WERI-Rb-1 (cell line): ENCODE measurements at places on chromosomes 3 and 15.

- no peak for DNase-seq
Observed at GRCh38 chr3:47130557-47130956, 33.4 kb downstream of the SETD2 start.

- DNase-seq: no peak
Observed at GRCh38 chr3:27509376-27509775, 25.2 kb upstream of the SLC4A7 start.

GRCh38 chr3:27244374-27244773 lies 124.8 kb downstream of the NEK10 start:
- DNase-seq: no peak

DNA sequence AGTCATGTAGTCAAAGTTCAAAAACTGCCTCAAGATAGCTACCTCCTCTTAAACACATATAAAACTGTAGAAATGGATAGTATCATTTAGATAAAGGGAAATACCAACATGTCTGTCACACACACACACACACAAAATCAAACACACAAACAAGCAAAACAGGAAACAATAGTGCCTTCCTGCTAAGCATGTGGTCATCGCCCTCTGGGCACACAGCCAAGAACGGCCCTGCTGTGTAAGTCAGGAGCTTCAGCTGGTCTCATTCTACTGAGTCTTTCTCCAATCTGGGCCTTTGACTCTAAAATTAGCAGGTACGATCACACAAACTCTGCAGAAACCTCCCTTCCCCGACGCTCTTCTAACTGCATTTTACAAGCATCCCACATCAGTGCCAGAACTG lies 272.2 kb upstream of the CHRNA7 start:
- DNase-seq: no peak

GRCh38 chr3:114011059-114011797 lies 45.1 kb downstream of the CCDC191 start:
- DNase-seq: no peak

- no peak for DNase-seq
Observed at GRCh38 chr3:43213631-43214030, 72.7 kb upstream of the SNRK start.

DNA sequence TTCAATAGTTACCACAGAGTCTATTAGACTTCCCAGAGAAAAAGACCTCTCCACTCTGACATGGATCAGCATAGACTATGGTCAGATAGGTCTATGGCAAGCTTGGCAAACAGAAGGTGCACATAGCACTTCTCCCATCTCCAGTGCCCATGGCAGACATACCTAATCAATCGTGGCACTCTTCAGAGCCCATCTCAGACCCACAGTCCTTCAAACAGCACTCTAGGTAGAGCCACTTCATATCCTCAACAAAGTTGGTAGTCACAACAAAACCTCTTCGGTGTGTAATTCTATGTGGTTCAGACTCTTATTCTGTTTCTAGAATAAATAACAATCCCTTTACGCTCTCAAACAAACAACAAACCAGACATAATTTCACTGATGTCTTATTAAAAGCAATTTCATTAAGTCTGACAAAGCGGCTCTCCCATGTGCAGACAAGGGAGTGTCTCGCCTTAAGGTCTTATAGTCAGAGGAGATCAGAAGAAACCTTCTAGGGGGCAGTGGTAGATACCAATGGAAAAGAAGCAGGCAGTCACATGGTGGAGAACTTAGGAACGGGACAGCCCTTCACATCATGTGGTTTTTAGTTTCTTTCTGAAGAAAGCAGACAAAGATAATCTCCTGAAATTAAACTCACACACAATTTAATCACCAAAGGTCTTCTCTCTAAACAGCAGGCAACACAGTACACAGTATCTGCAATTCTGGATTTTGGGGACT lies 483.4 kb downstream of the FOXP1 start:
- no peak for DNase-seq

DNA sequence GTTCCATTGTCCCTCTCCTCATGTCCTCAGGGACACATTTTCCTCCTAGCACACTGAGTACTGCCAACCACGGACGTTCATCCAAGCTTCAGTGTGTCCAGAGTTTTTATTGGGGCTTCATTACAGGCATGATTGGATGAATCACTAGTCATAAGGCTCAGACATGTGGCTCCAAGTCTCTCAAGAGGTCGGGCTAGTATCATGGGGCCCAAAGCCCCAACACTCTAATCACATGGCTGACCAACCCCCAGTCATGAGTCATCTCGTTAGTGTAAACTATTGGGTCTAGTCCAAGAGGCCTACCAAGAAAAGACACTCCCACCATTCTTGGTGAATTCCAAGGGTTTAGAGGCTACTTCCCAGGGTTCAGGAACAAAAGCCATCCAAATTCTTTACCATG lies 4.4 kb downstream of the TERC start:
- no peak for DNase-seq

- DNase-seq: no peak
Observed at GRCh38 chr3:139466360-139466759, 10.0 kb downstream of the RBP2 start.

- no peak for DNase-seq
Observed at GRCh38 chr3:130907966-130908365, 14.1 kb downstream of the ATP2C1 start.

DNA sequence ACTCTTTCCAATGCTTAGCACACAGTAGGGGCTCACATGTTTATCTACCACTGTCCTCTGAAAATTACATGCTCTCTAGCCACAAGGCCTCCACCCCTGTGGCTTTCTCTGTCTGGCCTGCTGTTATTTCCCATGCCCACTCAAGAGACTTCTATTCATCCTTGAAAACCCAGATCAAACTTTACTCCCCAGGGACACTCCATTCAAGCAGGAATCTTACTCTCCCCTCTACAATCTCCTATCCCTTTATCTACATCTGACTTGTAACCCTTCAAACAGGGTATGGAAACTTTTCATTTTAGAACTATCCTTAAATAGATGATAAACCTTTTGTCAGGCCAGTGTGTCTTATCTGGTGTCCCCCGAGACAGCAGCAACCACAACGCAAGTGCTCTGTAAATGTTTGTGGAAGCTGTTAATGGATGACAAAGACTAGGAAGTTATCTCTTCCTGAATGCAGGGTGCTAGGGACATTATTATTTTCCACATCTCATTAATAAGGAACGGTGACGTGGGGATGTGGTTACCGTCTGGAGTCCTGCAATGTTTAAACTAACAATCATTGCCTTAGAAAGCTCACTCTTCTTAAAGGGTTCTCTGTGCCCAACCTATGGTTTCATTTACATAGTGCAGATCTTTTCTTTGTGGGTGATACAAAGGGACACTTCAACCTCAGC lies 322.3 kb downstream of the ARRDC4 start:
- no peak for DNase-seq

DNA sequence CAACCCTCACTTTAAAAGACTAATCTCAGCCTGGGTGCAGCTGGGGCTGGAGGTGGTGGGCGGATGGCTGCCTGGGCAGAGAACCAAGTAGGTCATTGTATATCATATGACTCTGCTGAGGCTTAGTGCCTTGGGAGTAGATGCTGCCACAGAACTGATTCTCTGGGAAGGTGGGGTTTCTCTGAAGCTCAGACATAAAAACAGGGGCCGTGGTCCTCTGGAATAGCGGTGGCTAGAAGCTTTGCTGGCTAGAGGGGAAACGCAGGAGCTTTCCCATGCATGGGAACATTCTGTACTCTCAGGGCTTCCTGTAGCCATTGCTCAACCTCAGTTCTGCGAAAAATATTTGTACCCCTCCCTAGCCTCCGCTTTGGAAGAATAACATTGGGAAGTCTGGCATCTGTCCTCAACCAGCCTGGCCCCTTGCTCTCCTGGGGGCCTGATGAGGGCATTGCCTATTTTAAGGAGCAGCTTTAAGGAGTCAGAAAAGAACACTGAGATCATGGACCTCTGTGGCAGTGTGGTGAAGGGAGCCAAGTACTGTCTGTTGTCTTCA lies 14.7 kb downstream of the TIMP4 start:
- DNase-seq: no peak

DNA sequence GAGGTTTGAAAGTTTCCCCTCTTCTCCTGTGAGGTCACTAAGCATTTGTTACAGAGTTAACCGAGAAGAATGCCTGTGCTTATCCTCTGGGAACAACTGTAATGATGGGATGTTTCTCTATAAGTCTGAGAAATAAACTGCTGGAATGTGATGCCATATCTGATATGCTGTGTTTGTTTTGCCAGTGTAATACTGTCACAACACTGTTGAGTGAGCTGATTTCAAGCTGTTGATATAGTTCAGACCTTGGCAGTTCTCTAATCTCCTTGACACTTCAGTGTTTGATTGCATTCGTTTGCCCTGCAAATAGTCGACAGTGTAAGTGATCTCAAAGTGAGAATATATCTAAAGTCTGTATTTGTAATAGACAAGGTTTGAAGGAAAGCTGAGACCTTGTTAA lies 73.3 kb downstream of the PTPRG start:
- DNase-seq: no peak

DNA sequence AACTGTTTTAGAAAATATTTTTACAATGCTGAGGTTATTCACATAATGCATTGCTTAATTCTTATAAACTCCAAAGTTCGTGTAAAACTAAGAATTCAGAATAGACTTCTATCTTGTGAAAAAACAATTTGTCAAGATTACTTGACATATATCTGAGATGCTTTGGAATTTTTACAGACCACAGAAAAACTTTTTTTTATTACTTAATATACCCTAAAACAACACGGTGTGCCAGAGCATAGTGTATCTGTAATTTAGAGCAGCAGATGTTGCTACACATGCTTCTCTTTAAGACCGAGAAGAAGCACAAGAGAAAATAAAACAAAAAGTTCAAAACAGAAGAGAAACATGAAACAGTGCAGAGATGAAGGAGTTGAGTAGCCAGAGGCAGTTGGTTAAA lies 26.4 kb downstream of the ASB7 start:
- no peak for DNase-seq

GRCh38 chr3:127368186-127369032 lies 80.6 kb upstream of the PRR20G start:
- DNase-seq: no peak

GRCh38 chr3:141286856-141287255 lies 55.2 kb downstream of the PXYLP1 start:
- DNase-seq: no peak

GRCh38 chr15:39942101-39942752 lies 8.3 kb downstream of the EIF2AK4 start:
- no peak for DNase-seq

- DNase-seq: no peak
Observed at GRCh38 chr15:63560741-63561448, 36.3 kb upstream of the FBXL22 start.

- DNase-seq: no peak
Observed at GRCh38 chr3:69878254-69878653, 121.3 kb upstream of the SAMMSON start.

- no peak for DNase-seq
Observed at GRCh38 chr3:182683858-182684257, 109.4 kb upstream of the ATP11B start.

- no peak for DNase-seq
Observed at GRCh38 chr3:55770077-55770476, 283.0 kb upstream of the WNT5A start.

DNA sequence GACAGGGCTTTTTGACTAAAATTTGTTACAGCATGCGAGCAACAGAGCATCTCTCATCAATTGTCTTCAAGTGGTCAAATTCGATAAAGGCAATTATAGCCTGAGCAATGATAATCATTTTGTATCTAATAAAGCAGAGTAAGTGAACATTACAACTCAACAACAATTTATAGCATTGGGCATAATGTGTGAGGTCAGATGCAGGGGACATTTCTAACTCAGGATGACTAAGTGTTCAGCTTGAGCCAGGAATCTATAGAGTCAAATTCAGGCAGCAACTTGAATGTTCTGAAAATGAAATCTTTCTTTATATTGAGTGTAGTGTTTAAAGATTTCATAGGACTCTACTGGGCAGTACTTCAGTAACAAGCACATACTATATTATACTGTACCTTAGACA lies 1226.0 kb downstream of the ZPLD1 start:
- DNase-seq: no peak

DNA sequence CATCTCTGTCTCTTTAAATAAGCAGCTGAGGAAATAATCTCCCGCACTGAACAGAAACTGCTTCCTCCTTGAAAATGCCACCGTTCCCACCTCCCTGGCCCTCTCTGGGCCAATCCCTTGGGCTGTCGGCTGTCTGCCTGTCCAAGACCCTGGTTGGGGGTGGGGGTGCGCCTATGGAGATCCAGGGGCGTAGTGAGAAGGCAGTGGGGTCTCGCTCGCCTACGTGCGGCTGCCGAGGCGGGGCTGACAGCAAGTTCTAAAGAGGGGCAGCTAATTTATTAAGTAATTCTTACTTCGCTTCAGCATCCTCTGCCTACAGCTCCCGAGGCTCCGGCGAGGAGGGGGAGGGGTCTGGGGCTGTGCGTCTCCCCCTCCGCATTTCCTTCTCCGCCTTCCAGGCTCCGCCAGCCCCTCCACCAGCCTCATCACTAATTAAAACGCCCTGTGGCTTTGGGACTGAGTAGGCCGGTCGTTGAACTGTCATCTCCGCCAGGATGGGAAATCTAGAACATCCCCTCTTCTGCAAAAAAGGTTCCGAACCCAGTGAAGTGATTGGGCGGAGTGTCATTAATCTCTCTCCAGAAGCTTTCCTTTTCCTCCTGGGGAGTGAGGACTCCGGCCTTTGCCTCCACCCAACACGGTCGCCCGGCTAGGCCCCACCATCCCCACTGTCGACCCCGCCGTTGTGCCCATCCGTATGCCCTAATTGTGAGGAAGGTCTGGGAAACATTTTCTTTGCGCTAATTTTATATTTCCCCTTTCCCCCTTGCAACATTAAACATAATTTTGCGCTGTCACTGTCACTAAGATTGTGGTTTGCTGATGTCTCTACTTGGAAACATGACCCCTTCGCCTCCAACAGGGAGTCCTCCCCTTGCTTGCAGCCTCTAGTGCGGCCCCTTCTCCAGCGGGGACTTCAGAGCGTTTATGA lies 16.9 kb downstream of the NR2F2 start:
- DNase-seq: no peak

DNA sequence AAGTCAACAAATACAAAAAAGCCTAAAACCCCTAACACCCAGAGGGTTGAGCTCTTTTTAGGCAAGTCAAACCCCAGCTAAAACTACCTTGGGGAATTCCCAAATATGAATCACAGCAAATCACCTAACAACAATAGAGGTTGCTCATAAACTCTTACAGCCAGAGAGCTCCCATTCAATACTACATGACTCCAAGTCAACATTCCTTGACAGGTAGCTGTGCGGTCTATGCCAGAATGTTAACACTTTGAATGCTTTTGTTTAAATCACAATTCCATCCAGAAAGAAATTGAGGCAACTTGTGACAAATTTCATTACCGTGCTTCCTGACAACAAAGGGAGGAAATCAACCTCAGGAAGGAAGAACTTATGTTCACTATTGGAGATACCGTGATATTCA lies 7.5 kb upstream of the UACA start:
- no peak for DNase-seq

DNA sequence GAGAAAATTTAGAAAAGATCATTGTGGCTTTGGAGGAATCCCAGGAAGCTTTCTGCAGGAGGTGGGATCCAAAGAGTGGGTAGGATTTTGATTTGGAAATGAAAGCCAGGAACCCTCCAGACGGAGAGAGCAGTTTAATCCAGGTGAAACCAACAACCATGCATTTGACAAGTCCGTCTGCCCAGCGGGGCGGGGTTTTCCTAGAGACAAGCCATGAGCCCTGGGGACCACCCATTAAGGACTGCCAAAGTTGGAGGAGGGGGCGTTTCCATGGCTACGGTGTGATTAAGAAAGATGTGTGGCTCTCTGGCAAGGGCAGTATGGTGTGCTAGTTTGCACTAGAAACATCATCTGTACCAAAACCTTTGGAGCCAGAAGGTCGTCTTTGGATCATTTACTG lies 53.4 kb downstream of the SRGAP3 start:
- DNase-seq: no peak
